ENCODE measurements at places on chromosomes 3 and 15.

GRCh38 chr15:78917888-78918287 is 27.0 kb downstream of the CTSH start:
- no peak for DNase-seq

DNA sequence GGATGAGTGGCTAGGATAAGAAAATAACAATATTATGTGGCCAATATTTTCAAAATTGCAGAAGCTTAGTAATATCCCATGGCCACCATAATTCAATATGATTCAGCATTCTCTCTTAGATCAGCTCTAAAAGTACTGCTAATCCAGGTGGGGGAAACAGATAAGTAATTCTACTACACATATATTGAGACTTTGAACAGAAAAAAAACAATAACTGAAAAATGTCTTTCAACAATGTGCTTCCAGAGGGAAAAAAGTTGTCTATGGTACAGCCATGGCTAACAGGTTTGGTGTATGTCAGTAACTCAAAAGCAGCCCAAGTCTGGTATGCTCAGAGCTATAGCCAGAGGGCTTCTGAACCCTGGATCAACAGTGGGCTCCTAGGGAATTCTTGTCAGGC is 42.4 kb upstream of the PPIB start:
- no peak for DNase-seq

- DNase-seq, result no peak
These were observed 247.8 kb downstream of the RPLP1 start for GRCh38 chr15:69700380-69700779.

GRCh38 chr3:134737516-134737915 is 57.5 kb upstream of the EPHB1 start:
- DNase-seq, result no peak

GRCh38 chr15:72464251-72464650 is 9.9 kb upstream of the ARIH1 start:
- no peak for DNase-seq

DNA sequence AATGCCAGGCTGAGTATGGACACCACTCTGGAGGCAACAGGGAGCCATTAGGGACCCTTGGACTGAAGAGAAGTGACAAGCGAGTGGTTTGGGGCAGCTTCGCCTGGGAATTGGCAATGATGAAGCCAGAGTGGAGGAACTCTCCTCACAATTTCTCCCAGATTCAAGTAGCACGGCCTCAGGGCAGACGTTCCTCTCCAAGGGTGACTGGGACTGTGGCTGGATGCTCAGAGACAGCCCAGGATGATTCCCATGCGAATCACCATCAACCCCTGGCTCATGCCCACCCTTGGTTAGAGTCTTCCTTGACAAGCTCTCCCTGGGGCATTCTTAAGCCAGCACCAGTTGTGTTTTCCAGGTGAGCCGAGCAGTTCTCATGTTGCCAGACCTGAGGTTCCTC is 16.3 kb upstream of the DOCK3 start:
- DNase-seq, result no peak

Measured in midbrain (tissue), 1 donor.